Vein endothelial cell (primary cell): ENCODE measurements at places on chromosomes 7 and 10. TPM values are rescaled to one million over a fixed set of nuclear protein-coding genes. Genes with fewer than 3 reads are reported as not detected.

The PDK4 gene
- 10.0 and 10.1 TPM in 2 replicates for total RNA-seq

The ZPBP gene
- total RNA-seq, result not detected in 2 replicates

The GIMAP6 gene
- total RNA-seq, result 171 and 211 TPM in 2 replicates

The NPY4R2 gene
- total RNA-seq, result not detected in 2 replicates

The EN2 gene
- total RNA-seq, result under 0.01 TPM in 1 of 2 replicates, not detected in the other

The CDHR1 gene
- 0.10 TPM in 1 of 2 replicates, not detected in the other for total RNA-seq

The FZD1 gene
- total RNA-seq, result 7.2 and 7.8 TPM in 2 replicates

The TAS2R41 gene
- 0.19 TPM in 1 of 2 replicates, not detected in the other for total RNA-seq

The COMMD3 gene
- total RNA-seq, result 33.0 and 35.5 TPM in 2 replicates

The CACNA2D1 gene
- 28.2 and 31.0 TPM in 2 replicates for total RNA-seq

The PHYHIPL gene
- 0.10 TPM in 1 of 2 replicates, not detected in the other for total RNA-seq

The AASS gene
- total RNA-seq, result 18.4 and 20.3 TPM in 2 replicates

The ZNF775 gene
- 4.8 and 6.9 TPM in 2 replicates for total RNA-seq
